ENCODE measurements at places on chromosomes 1 and 21.
A peak's percentile ranks its signal among the peaks of the same experiment; 100 is the strongest.

DNA sequence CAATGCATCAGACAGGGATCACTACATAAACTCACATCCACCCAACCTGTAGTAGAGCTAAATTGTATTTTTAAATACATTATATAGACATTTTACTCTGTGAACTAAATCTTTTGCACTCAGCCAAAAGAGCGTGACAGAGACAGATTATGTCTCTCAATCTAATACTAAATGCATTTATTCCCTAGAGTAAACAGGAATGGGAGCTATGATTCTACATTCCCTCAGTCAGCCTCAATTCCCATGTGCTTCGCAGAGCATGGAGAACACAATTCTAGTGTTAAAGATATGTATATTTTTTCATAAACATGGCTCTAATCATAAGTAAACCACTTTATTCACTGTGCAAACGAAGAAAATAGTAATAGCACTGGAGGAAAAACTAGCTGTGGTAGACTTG, 16.5 kb downstream of the PIGK start:
- DNase-seq: no peak

- no peak for DNase-seq
Measured at GRCh38 chr1:245332513-245332912, 177.7 kb downstream of the KIF26B start.

GRCh38 chr21:42163511-42163863, 55.5 kb upstream of the ABCG1 start:
- DNase-seq: no peak

DNA sequence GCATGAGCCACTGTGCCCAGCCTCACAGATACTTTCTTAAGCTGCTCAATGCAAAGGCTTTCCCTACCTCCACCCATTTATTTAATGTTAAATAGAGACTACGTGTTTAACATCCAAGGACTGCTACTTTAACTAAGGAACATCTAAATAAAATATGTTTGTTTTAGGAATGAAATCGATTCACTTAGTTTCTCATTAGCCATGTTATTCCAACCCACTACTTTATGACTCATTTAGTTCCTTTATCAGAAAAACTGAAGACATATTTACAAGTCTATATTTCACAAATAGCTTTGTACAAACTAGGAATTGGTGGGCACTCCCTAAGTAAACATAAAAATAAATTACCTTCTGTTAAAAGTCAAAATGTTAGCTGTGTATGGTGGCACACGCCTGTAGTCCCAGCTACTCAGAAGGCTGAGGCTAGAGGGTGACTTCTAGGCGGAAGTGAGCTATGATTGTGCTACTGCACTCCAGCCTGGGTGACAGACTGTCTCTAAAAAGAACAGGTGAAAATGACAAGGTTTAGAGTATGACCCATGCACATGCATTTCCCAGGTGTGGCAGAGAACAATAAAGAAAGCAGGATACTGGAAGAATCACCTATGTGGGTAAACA, 39.9 kb upstream of the AK4 start:
- no peak for DNase-seq

GRCh38 chr1:163528710-163529348, 207.1 kb downstream of the NUF2 start:
- no peak for DNase-seq

GRCh38 chr1:157325220-157325619, 187.0 kb upstream of the ETV3 start:
- no peak for DNase-seq

DNA sequence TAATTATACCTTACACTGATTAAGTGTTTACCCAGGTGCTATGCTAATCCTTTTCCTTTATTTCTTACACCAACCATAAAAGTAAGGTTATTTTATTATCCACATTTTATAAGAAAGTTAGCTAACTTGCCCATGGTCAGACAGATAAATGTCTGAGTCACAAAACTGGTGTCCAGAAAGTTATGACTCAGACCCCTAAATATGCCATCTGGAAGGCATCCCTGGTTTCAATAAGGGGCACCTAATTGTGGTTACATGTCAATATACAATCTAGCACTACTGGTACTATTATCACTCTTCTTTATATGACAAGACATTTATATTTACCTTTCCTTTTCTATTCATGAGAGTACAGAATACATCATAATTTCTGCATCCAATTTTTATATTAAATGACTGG, 496.5 kb upstream of the ADGRL2 start:
- no peak for DNase-seq

DNA sequence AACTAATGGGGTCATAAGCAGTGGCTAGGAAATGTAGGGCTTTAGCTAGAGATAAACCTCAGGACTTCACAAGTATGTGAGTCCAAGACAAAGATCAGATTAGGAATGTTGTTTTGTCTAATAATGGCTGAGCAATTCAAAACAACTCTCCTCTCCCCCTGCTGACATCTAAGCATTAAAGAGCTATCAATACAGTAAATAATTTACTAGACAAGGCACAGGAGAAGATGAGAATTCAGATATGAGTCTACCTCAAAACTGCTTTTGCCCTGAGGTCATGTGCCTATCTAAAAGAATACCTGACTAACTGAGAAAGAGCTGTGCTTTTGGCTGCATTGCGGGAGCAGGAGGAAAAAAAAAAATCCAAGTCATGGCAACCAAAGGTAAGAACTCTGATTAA, 86.8 kb downstream of the SPATA17 start:
- no peak for DNase-seq

DNA sequence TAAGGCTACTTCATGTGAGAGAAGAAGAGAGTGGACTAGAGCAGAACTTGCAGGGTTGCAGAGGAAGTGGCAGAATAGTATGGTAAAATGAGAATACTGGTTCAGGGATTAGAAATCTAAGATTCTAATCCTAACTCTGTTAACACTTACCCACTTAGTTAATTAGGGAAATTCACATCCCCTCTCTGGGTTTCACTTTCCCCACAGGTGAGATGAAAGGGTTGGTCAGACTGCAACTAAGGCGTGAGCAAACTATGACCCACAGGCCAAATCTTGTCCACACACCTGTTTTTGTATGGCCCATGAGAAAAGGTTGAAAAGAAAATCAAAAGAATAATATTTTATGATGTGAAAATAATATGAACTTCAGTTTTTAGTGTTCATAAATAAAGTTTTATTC, 117.5 kb downstream of the MACF1 start:
- DNase-seq: no peak

GRCh38 chr1:108712606-108713150, at the start of gene FNDC7:
TSS of gene FNDC7 (plus strand) at chr1:108712908. CDS start at chr1:108712934, 26 bp downstream.
- DNase-seq: no peak

GRCh38 chr1:109770331-109771095, 6.8 kb upstream of the EPS8L3 start:
- DNase-seq: no peak

- no peak for DNase-seq
Measured at GRCh38 chr1:50111503-50111902, 2.8 kb downstream of the ELAVL4 start.

DNA sequence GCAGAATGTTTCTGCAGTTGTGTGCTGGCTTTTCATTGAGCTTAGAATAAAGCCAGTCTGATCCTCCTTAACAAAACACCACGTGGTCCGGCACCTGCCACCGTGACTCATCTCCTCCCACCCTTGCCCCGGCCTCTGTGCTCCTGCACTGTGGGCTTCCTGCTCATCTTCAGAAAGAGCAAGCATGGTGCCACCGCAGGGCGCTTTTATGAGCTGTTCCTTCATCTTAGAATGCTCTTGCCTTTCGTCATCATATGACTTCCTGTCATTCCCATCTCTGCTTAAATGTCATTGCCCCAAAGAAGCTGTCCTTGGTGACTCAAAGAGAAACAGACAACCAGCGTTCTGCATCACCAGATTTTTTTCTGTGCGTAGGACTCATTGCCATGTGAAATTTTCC, 117.8 kb downstream of the HHAT start:
- DNase-seq: peak; percentile 54

DNA sequence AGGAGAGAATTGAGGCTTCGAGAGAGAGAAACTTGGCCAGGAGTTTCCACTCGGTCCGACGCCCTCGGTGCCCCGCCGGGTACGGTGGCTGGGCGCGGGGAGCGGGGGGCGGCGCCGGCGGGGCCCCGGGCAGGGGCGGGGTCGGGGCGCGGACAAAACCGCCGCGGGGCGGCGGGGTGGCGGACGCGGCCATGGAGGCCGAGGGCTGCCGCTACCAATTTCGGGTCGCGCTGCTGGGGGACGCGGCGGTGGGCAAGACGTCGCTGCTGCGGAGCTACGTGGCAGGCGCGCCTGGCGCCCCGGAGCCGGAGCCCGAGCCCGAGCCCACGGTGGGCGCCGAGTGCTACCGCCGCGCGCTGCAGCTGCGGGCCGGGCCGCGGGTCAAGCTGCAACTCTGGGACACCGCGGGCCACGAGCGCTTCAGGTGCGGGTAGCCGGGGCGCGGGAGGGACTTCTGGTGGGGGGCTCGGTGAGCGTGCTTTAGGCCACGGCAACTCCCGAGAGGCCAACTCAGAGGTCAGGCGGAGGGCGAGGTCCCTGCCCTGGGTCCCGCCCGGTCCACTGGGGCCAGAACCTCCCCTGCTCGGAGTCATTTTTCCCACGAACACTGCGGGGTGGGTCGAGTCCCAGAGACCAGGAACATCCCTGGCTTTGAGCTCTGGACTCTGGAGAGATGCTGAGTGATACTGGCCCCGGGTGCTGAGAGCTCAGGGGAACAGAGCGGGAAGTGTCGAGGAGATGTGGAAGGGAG, 431 bp downstream of the RAB42 start:
- no peak for DNase-seq

DNA sequence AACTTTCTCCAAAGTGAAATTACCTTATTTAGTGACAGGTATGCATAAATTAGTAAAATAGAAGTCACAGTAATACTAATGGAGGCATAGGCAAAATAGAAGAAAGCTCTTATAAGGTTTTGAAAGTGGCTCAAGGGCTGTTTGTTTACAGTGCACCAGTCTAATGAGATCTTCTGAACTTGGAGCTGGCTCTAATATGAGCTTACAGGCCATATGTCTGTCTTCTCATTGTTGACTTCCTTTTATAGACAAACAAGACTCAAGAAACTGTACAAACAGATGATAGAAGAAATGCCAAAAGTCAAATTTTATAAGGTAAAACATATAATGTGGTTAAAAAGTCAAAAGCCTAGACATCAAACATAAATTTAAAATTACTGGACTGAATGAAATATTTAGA, 207.5 kb upstream of the NEGR1 start:
- no peak for DNase-seq

DNA sequence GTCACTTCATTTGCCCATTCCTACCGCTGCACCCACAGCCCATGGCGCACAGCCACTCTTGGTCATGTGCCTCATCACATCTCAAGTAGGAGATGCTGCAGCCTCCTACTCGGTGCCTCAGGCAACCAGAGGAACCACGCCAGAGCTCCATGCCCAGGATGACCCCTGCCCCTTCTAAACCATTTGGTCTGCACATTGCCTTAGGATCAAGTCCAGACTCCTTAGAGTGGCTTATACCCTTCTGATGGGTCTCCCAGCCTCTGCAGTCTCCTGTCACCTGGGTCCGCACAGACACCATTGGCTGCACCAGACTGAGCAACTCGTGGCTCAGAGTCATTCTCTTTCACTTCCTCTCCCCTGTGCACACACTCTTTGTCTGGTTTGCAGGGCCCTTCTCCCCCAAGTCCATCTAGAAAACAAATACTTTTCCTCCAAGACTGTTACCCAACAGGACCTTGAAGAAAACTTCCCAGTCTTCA, 2.2 kb upstream of the ADORA3 start:
- no peak for DNase-seq

GRCh38 chr1:35085421-35085820, 6.2 kb downstream of the ZMYM1 start:
- no peak for DNase-seq

DNA sequence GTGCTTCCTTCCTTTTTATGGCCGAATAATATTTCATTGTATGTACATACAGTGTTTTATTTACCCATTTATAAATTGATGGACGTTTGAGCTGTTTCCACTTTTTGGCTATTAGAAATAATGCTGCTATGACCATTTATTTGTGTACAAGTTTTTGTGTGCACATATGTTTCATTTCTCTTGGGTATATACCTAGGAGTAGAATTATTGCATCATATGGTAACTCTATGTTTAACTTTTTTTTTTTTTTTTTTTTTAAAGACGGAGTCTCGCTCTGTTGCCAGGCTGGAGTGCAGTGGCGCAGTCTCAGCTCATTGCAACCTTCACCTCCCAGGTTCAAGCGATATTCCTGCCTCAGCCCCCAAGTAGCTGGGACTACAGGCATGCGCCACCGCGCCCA, 19.0 kb downstream of the SDHC start:
- no peak for DNase-seq

DNA sequence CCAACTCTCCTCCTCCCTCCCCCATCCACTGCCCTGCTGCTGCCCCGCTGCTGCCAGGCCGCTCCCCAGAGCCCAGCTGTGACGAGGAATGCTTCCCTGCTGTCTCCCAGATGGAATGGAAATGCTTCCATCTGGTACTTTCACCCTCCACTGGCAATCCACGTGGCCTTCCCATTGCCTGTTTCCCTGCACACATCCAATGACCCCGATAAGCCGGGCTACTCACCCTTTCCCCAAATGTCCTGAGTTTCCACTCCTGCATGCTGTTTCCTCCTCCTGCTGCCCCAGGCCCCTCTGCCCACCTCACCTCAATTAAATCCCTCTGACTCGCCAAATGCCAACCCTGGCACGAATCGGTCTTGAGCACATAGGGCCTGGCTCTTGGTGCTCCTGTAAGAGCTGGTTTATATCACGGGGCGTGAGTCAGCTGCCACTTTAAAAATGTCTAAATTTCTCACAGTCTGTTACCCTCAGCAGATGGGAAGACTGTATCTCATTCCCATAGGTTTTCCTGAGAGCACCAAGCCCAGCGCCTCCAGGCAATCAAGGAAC, 36.4 kb downstream of the MRAP start:
- no peak for DNase-seq

DNA sequence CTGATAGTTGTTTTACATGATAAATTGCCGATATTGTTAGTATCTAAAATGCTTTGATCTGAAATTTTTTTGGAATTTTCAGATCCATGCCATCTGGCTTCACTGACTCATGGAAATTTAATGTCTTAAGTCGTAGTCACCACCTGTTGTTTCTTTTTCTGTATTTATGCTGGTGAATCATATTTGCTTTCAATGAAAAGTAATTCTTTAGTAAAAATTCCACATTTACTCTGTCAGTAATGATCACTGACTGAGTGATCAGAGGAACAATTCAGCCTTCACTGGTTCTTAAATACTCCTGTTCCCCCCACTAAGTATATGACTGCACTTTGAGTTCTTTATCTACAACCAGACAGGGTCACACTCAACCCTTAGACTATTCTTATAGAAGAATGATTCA, 185.6 kb upstream of the NRIP1 start:
- DNase-seq: no peak

- DNase-seq: no peak
Measured at GRCh38 chr1:159079525-159079924, 3.0 kb upstream of the AIM2 start.

GRCh38 chr1:154141240-154141639, 13.6 kb downstream of the NUP210L start:
- DNase-seq: no peak
